ENCODE measurements at places on chromosomes 7 and 10.

- no peak for DNase-seq
These were observed 3.4 kb downstream of the NEUROD6 start for GRCh38 chr7:31337002-31337565.

DNA sequence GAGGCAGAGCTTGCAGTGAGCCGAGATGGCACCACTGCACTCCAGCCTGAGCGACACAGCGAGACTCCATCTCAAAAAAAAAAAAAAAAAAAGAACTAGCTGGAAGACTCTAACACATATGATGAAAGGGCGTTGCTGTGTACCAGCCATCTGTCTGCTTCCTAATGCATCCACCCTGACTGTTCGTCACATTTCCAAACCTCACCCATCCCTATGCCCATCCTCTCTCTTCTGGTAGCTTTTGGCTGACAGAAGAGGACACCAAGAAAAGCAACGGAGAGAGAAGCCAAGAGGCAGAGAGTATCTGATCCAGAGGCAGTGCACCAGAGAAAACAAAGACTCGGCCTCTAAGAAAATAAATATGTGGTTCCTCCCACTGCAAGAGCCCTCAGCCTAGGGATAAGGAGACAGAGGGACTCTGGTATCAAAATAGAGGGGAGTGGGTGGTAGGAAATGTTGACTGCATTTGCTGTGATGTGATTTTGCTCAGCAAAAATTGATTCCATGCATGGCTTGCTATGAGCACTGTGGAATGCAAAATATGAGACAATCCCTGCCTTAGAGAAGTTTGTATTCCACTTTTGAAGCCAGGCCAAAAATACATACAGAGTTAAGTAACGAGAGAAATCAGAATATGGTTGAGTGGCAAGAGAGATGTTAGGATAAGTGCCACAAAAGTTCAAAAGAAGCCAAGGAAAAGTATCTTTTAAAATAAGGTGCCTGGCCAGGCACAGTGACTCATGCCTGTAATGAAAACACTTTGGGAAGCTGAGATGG lies 100.8 kb upstream of the STK17A start:
- DNase-seq, result peak; percentile 20

DNA sequence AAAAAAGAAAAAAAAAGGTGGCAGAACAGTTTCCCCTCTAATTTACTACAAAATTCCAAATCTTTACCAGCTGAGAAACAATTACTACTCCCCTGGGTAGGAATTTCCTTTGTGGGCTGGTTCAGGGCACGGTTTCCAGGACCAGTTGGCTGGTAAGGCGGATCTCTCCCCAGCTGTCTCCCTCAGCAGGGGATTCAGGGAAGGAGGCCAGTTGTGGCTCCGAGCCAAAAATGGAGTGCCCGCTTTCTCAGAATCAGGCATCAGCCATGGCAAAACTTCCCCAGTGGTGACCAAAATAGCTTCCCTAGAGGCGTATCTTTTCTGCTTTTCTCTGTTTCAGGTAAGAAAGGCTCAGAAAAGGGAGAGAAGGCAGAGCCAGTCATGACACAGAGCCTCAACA lies 91.2 kb downstream of the ZNF22 start:
- no peak for DNase-seq

GRCh38 chr7:1385086-1385808 lies 74.0 kb downstream of the MICALL2 start:
- no peak for DNase-seq

DNA sequence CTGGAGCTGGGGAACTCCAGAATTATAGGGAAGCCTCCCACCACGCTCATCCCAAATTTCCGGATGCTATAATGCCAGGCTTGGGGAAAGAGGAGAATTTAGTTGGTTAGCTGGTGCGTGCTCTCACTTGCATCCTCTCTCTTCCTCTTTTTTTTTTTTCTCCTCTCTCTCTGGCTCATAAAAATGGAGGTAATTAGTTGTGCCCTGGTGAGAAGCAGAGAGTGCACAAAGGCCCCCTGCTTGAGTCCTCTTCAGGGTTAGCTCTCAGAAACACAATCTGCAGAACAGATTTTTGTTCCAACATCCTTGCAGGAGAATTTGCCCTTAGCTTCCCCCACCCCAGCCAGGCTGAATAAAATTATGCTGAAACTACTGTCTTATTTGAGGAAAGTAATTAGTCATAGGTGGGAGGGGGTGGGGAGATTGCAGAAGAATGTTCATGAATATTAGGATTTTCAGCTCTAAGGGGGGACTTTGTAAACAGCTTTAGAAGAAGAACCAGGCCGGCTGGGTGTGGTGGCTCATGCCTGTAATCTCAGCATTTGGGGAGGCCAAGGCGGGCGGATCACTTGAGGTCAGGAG lies 7.6 kb downstream of the SERPINE1 start:
- no peak for DNase-seq

DNA sequence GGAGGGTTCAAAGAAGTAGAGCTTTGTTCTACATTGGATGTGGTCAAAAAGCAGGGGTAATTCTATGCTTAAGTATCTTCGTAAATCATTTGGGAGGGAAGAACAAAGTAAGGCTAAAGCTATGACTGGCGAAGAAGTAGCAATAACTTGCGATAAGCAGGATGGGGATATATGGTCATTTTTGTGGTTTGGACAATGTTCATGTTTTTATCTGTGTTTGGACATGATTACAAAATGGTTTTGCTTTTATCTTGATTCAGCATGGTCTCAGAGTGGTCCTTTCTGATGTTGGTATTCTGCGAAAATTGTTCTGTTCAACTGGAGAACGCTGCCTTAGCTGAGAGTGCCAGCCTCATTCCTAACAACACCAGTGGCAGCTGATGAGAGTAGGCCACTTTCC lies 208.8 kb downstream of the SEMA3A start:
- DNase-seq, result no peak

GRCh38 chr7:131934452-131934851 lies 378.0 kb upstream of the PODXL start:
- no peak for DNase-seq

DNA sequence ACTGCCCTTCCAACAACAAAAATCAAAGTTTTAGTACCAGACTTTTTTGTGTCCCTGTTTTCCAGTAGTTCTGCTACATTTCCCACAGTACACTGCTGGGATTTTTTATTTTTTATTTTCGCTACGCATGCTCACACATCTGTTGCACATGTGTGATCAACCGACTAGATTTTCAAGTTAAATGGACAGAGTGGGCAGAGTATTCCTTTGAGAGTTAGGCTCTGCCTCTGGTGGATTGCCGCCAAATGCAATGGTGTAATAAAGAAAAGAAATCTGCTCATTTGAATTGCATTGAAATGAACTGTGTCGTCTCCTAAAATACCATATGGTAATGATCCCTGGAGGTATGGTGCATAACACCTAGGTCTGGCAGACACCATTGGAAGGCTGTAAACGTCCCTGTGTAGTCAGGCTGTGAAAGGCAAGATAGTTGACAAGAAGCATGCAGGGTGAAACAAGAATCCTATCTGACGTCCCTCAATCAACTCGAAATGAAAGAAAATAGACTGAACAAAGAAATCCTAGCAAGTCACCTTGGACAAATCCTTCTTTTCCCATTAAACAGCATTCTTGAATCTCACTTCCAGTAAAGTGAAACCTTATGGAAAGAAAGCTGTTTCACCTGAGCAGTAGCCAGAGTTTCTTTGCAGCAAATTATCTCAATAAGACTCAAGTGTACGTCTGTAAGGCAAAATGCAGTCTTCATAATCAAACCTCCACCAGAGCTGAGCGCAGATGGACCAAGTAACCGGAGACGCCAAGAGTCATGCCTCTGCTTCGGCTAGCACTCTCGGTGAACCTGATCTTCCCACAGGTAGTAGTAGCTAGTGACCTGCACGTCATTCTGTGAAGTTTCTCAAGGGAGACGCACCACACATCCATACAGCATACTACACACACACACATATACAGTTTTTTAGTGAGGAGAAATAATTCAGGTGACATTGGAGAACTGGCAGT lies 357.3 kb downstream of the CRPPA start:
- no peak for DNase-seq

- no peak for DNase-seq
These were observed 19.7 kb downstream of the CALML5 start for GRCh38 chr10:5479481-5480161.

GRCh38 chr10:112533916-112534315 lies 86.9 kb downstream of the VTI1A start:
- DNase-seq, result no peak

DNA sequence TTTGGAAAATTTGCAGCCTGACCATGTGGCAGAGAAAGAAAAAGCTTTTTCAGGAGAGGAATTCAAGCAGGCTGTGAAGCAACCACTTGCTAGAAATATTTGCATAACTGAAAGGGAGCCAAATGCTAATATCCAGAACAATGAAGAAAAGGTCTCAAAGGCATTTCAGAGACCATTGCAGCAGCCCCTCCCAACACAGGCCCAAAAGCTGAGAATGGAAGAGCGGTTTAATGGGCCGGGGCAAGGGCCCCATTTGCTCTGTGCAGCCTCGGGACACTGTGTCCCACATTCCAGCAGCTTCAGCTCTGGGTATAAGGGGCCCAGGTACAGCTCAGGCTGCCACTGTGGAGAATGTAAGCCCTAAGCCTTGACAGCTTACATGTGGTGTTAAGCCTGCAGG lies 918.1 kb upstream of the POT1 start:
- no peak for DNase-seq

DNA sequence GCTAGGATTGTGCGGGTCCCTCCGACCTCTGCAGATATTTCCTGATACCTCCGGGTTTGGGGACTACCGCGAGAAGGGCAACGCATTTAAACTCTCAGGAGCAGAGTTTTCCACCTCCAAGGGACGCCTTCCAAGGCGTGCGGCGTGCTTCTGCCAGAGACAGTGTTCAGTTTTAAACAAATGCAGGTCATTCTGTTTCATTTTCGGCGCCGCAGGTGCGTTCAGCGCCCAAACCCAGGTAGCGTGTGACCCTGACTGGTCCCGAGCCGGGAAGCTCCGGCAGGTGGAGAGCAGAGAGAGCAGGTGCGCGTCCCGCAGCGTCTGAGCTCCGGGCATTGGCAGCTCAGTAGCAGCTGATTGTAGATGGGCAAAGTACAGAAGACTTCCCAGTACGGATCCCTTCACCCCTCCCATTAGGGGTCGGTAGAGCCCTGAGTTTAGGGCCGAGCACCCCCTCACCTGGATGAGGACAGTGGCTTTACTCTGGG lies 1.4 kb upstream of the CYP26A1 start:
- DNase-seq, result no peak

- no peak for DNase-seq
These were observed 6.5 kb downstream of the ANLN start for GRCh38 chr7:36396150-36396549.

DNA sequence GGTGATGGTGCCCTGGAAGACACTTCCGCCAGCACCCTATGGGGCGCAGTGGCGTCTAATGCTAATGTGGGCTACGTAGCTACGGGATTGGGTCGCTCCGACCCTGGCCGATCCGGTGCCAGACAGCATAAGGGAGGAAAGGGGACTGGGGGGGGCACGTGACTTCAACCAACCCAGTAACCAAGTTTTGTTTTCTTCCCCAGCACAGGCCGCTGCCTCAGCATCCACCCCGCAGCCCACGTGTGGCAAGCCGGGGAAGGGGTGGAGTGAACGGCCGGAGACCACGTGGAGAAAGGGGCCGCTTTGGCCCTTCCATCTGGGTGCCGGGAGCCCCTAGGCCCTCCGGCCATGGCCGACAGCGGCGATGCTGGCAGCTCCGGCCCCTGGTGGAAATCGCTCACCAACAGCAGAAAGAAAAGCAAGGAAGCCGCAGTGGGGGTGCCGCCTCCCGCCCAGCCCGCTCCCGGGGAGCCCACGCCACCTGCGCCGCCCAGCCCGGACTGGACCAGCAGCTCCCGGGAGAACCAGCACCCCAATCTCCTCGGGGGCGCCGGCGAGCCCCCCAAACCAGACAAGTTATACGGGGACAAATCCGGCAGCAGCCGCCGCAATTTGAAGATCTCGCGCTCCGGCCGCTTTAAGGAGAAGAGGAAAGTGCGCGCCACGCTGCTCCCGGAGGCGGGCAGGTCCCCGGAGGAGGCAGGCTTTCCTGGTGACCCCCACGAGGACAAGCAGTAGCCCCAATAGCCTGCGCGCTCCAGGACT lies 2.5 kb downstream of the PRR15 start:
- DNase-seq, result peak; percentile 69

DNA sequence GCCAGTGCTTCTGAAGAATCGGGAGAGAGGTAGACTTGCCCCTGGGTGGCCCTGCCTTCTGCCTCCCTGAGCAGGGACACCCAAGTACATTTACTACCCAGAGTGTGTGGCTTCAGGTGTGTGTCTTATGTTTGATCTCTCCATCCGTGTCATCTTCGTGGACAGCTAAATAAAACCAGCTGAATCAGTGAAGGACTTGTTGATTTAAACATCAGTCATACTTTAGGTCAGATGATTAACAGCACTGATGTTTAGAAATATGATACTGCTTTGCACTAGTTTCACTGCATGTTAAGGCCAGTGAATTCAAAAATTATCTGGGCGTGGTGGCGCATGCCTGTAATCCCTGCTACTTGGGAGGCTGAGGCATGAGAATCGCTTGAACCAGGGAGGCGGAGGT lies 4.0 kb downstream of the MTG1 start:
- no peak for DNase-seq

- DNase-seq, result peak; percentile 56
These were observed 22.6 kb upstream of the VDAC2 start for GRCh38 chr10:75187961-75188426.

DNA sequence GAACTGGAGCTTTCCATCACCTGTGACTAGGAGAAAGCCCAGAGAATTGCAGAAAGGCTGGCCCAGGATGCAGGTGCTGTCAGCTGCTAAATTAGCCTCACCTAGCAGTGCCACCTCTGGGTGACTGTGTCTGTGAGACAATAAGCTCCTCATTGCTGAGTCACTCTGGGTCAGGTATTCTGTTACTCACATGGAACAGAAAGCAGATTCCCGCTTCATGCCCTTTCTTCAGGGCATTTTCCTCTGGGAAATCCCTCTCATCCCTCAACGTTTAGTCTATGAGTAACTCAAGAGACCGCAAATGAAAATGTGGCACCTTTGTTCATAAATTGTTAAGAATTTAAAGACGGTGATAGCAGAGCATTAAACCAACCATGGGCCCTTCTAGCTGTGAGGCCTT lies 184.0 kb downstream of the ADAM12 start:
- no peak for DNase-seq

- no peak for DNase-seq
These were observed 195.7 kb upstream of the PTN start for GRCh38 chr7:137539111-137539715.

GRCh38 chr10:133375357-133376115 lies 2.4 kb upstream of the ECHS1 start:
- DNase-seq, result no peak
